Stimulated activated CD4-positive, alpha-beta T cell treated with anti-CD3 and anti-CD28 coated beads, TNF-alpha, amount 100 ng/mL, for 48 hours (primary cell): ENCODE measurements at places on chromosomes 7 and 10.

- DNase-seq, result no peak
These were observed 96.0 kb upstream of the IKZF1 start for GRCh38 chr7:50208378-50208982.

- DNase-seq, result peak; percentile 18
These were observed 1.5 kb downstream of the FRAT1 start for GRCh38 chr10:97320480-97321031.

DNA sequence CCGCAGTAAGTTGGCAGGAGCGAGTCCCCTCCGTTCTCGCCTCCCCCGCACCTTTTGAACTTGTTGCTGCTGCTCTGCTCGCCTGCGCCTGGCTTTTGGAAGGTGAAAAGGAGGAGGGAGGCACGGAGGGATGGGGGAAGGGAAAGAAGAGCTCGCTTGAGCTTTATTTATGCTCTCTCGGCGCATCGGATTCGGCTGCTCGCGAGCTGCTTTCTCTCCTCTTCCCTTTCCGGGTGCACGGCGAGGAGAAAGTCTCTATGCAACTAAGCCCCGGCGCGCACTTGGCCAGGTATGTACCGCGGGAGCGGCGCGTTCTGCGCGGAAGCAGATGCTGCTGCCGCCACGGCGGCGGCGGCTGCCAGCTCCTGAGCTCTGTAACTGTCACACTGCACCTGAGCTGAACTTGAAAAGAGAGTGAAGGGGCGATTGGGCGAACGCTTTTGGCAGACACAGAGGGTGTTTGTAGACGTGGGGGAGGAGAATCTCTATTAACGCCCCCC lies 551 bp downstream of the KCND2 start:
- no peak for DNase-seq

DNA sequence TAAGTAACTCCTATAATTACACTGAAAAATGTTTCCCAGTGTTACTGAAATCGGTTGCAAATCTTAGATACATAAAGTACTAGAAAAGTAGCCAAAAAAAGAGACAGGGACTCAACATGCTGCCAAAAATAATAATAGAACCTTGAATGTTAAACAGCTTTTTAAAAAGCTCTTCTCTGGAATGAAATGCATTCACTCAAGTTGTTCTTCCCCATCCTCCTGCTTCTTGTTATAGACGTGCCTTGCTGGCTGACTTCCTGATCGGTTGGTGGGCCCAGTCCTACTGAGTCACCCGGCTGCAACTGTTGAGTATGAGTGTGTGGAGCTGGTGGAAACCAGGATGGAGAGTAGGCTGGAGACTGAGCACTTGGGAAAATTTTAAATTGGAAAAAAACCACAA lies 30.6 kb upstream of the RAPGEF5 start:
- no peak for DNase-seq

DNA sequence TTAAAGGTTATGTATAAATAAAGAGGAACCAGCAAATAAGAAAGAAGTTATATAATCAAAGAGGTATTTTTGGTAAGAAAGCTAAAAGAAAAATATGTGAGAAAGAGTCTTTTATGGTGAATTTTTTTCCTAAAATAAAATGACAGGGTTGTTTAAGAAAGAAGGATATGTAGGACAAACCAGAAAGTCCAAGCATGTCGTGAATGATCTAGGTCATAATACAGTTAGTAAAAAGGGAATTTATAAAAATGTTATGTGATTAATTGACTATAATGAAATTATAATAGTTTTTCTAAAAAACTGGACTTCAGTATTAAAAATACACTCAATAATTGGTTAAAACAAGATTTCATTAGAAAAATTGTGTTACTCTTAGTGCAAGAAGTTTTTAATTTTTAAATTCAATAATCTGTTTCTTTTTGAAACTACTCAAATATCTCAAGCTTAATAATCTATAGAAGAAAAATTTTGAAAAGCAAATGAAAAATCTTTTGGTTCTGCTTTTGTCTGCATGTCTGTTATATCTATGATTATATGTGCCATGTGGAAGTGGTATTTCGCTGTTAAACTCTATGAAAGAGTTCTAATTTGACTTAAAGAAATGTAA lies 23.3 kb downstream of the AVL9 start:
- no peak for DNase-seq

DNA sequence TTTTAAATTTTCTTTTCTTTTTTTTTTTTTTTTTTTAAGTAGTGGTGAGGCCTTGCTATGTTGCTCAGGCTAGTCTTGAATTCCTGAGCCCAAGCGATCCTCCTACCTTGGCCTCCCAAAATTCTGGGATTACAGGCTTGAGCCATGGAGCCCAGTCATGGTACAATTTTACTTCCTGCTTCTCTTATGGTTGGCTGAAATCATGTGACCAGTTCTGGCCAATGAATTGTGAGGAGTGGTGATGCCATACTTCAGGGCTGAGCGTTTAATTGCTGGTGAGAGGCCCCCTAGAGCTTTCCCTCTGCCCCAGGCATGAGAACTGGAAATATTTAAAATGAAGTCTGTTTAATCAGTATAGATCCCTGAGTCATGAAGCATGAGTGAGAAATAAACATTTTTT lies 22.2 kb upstream of the BAIAP2L1 start:
- no peak for DNase-seq

DNA sequence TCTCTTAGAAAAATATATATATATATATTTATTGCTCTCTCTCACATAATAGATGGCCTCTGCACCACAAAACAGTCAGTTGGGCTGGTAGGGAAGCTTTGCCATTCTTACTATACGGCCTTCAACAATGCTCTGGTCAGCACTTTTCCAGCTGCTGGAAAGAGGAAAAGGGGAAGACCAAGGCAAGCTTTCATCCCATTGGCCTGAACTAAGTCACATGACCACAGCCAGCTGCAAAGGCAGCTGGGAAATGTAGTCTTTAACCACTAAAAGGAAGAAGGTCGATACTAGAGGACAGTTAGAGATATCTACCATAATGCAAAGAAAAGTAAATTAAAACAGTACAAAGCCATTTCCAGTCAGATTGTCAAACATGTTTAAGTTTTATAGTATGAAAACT lies 58.4 kb upstream of the MACROH2A2 start:
- no peak for DNase-seq

GRCh38 chr7:111011520-111011919 lies 79.4 kb upstream of the LRRN3 start:
- no peak for DNase-seq

- no peak for DNase-seq
These were observed 714 bp upstream of the KCND2 start for GRCh38 chr7:120272261-120272660.
